Central memory CD4-positive, alpha-beta T cell (primary cell): ENCODE measurements at places on chromosomes 12 and 14.

DNA sequence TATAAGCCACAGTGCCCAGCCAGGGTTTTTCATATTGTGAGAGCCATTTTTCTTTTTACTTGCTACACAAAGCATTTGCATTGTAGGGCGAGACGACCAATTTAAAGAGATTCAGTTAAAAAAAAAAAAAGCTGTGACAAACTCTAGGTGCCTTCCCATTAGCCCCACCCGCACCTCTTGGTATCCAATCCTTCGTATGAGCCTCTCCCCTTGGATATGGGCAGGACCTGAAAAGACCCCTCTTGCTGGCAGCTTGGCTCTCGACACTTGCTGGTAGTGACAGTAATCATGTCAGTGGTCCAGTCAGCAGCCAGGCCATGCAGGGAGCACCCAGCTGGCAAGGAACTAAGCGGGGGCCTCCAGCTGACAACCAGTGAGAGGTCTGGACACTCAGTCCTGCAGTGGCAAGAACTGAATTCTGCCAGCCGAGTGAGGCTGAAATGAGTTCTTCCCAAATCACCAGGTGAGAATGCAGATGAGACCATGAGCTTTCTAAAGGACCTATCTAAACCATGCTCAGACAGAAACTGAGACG lies 46.5 kb downstream of the SINHCAF start:
- DNase-seq, result no peak

GRCh38 chr12:109833307-109834189 lies at the start of gene TRPV4:
TRPV4 (minus strand) TSS chr12:109833398; CDS start chr12:109814796, 18,602 bp downstream.
- no peak for DNase-seq

DNA sequence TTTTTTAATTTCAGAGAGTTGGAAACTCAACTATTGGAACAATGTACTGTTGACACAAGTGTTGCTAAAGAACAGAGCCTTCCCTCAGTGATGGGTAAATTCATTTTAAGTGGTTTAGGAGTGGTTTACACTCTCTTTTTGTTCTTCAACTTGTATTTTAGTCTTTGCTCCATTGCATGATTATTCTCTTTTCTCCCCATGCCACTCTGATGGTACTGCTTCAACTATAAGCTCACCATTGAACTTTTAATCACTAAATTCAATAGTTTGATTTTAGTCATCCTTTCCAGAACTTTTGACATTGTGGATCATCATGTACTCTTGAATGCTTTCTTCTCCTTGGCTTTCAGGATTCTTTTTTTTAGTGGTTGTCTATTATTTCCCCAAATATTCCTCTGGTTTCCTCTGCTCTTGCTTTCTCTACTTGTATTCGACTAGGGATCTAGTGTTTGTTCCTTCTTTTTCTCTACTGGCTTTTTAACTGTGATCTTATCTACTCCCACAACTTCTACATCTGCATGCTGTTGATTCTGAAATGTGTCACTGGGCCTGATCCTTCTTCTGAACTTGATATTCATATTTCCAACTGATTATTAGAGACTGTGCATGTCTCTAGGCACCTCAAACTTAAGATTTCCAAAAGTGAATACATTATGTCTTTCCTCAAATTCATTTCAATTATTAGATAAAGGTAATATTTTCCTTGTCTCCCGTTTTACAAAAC lies 15.4 kb downstream of the ACTR10 start:
- DNase-seq, result no peak

GRCh38 chr12:66365718-66366490 lies 63.6 kb downstream of the HELB start:
- DNase-seq, result no peak

DNA sequence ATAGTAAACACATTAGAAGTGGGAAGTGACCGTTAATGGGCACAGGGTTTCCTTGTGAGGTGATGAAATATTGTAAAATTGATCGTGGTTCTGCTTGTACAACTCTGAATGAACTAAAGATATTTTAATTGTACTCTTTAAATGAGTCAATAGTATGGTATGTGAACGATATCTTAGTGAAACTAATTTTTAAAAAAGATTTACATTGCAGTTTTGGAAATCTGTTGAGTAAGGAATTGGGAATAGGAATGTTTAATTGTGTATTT lies 1.7 kb downstream of the ZNF410 start:
- no peak for DNase-seq

- no peak for DNase-seq
Observed at GRCh38 chr14:95267306-95267705, 52.4 kb downstream of the CLMN start.

- no peak for DNase-seq
Observed at GRCh38 chr12:58465418-58465817, 454.9 kb downstream of the LRIG3 start.

GRCh38 chr14:54730156-54730961 lies 163.4 kb downstream of the SAMD4A start:
- no peak for DNase-seq

DNA sequence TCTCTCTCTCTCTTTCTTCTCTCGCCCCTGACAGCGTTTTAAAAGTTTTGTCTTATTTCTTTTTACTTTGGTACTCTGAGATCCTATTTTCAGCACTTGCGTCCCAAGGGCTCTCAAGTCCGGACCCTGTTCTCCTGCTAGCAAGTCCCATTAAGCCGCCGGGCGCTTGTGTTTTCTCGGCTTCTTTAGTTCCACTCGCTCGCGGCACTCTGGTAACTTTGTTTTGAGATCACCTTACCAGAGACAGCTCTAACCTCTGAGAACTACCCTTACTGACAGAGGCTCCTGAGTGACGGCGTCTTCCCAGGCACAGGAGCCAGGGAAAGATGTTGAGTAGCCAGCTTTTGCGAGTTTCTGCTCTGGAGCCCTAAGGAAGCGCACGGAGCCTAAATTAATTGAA lies 2.7 kb upstream of the MYF5 start:
- DNase-seq, result no peak

GRCh38 chr12:52285851-52286530 lies 5.3 kb downstream of the KRT81 start:
- DNase-seq, result no peak

- DNase-seq, result no peak
Observed at GRCh38 chr12:125533434-125534029, 468.3 kb downstream of the AACS start.

GRCh38 chr14:68526512-68527091 lies 266.3 kb downstream of the ZFP36L1 start:
- DNase-seq, result no peak

DNA sequence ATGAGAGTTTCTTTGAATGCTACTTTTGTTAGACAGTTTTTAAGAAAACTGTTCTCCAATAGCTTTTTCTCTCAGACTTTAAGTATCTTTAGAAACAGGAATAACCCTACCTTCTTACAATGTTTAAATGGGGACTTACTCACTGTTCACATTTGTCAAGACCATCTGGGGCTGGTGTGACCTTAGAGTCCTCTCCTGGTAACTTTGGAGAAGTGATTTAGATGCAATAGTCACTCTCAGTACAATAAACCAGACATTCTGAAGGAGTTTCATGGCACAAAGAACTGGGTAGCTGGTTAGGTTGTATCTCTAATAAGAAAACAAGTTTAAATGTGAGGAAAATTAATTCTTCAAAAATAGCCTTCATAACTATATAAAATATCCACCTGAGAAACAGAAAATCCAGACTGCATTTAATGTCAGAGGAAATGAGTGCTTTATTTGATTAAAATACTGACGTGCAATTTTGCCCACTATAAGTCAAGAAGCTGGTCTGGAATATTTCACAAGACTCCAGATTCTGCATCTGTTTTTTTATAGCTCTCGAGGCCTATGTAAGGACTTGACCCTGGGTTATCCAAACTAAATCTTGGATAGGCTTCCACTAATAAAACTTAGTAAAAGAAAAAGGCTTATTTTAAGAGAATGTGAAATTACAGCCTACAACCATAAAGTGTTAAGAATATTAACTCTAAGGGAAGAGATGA lies 108.7 kb downstream of the PTGER2 start:
- no peak for DNase-seq

DNA sequence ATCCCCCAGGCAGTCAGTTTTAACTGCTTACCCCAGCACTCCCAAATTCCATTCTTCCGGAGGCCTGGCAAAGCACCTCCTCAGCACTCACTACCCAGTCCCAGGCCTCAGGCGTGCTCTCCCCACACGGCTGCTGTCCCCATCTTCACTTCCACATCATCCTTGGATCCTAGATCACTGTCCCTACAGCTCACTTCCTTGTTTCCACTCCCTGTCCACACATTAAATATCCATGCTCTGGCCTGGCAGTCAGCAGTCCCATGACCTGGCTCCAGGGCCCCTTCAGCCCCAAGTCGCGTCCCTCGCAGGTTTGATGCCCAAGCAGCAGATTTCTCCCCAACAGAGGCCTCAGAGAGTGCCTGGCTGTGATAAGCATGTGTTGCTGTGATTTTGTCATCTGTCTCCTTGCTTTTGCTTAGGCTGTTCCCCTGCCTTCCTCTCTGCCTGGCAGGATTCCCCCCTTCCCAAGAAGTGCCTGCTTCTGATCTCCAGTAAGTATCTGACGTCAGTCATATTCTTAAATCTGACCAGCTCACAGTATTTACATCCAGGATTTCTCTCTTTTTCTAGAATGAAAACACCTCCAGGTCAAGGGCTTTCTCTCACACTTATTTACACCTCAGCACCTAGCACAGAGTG lies 241.7 kb downstream of the ZFP36L1 start:
- DNase-seq, result no peak

- no peak for DNase-seq
Observed at GRCh38 chr14:103507751-103508150, 14.9 kb downstream of the CKB start.
